Activated T-helper 17 cell treated with anti-CD3 and anti-CD28 coated beads, Interleukin-2, amount 50 U/mL, for 72 hours (primary cell): ENCODE measurements at places on chromosomes 5 and 9. TPM values are rescaled to one million over a fixed set of nuclear protein-coding genes. Genes with fewer than 3 reads are reported as not detected.

The TMEM171 gene
- not detected for total RNA-seq

The ADGRV1 gene
- total RNA-seq = 0.74 TPM

The ZDHHC11B gene
- 7.0 TPM for total RNA-seq

The TOPORS gene
- 12.9 TPM for total RNA-seq

The FOXD4 gene
- total RNA-seq = 0.24 TPM

The PCDHB4 gene
- total RNA-seq = not detected
